ENCODE measurements at places on chromosomes 7 and 10. TPM values are rescaled to one million over a fixed set of nuclear protein-coding genes. Genes with fewer than 3 reads are reported as not detected.

POLR1F gene
- 12.2 TPM for polyA plus RNA-seq

DNA sequence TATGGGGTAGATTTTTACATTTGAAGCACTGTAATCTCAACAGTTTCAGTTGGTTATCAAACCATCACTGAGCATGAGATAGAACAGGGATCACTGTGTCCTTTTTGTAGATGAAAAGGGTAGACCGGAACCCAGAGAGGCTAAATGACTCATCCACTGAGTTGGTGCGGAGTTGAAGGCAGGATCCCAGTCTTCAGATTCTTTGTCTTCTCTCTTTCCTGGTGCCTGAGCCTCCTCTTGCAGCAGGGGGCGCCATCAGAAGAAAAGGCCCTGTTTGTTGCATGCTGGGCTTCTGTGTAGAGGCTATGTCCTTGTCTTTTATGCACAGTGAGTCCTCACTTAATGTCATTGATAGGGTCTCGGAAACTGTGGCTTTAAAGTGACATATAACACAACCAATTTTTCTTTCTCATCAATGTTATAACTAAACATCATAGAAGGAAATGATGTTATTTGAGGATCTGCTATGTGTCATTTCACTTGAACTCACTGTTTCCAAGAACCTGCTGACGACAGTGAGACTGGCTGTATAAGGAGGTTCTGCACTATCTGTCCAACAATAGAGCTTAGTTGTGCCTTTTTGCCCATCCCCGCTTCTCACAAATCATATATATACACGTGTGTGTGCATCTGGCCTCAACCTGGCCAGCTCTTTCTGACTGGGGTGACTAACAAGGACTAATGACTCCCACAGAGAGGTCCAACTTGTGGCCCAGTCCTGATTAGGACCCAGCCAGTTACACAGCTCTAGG is 14.3 kb downstream of the ZNF282 start:
- DNase-seq: no peak

- DNase-seq: no peak
Observed at GRCh38 chr7:103751311-103751880, 238.1 kb downstream of the RELN start.

DNA sequence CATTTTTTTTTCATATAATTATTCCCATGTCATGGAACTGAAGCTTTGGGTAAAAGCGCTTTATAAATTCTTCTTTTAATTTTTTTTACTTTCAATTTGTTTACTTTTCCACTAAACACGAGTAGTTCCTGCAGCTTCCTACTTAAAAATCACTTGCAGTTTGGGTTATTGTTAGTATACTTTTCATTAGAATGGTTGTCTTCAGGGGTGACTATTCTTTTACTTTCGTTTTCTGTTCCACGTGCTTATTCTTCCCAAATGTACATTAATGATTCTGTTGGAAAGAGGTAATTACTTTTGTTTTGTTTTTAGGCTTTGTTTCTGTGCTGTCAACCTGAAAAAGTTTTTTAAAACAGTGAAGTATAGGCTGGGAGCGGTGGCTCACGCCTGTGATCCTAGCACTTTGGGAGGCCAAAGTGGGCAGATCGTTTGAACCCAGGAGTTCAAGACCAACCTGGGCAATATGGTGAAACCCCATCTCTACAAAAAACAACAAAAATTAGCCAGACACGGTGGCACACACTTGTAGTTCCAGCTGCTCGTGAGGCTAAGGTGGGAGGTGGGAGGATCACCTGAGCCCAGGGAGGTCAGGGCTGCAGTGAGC is 5.2 kb upstream of the CFAP69 start:
- no peak for DNase-seq

GRCh38 chr10:122276611-122277208 is 5.6 kb downstream of the BTBD16 start:
- no peak for DNase-seq

DNA sequence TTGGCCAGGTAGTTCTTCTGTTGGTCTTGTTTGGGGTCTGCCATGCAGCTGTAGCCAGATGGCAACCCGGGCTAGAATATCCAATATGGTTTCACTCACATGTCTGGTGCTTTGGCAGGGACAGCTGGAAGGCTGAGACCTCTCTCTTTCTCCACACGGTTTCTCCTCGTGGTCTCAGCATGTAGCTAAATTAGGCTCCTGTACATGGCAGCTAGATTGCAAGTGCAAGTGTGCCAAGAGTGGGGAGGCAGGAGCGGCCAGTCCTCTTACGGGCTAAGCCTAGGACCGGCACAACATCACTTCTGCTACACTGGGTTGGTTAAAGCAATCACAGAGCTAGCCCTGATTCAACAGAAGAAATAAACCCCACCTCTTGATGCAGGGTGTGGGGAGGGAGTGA is 9.3 kb upstream of the PDE1C start:
- no peak for DNase-seq

- no peak for DNase-seq
Observed at GRCh38 chr7:70951271-70951962, 180.5 kb upstream of the GALNT17 start.

GRCh38 chr7:152312316-152312715 is 123.5 kb downstream of the KMT2C start:
- DNase-seq: no peak

DNA sequence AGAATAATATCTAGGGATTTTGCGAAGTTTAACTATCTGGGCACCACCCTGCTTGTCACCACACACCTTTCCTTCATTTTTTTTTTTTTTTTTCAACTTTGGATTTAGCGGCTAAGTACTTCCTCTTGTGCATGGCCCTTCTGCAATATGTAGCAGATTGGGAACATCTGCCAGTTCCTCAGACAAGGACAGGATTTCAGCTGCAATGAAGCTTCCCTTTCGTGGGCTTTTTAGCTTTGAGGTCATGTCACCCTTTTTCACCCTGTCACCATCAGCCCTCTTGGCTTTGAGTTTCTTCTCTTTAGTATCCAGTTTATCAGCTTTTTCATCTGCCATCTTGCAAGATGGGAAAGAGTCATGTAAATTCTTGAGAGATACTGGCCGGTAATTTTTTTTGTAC is 81.6 kb upstream of the ETV1 start:
- DNase-seq: no peak

DNA sequence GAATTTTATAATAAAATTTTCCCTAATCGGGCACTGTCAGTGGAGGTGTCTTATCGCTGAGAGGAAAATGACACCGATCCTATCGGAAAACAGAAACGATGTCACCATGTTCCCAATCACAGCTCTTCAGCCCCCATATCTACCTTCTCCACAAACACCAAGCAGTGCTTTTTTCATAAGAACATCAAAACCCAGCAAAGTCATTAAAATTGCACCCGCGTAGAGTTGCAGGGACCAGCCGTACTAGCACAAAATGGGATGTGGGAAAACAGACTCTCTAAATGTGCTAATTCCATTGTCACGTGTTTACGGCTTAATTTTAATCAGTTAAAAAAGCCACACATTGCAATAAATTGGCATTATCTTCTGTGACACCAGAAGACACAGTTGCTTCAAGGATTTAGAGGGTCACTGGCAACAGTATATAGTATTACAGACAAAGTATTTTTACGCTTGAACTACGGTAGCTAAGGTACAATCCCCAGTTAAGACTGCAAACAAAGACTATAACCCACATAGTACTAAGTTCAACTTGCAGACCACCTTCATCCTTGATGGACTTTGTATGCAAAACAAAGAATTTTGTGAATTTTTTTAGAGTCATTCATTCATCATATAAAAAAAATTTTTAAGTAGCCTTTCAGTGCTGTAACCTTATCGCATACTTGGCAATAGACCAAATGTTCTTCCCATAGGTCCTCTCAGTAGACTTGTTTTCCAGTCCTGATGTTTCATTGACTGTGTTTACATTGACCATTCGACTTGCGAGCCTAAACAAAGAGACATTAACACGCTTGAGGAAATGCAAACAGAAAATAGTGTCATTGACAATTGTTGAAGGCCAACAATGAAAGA is 116.0 kb downstream of the VTI1A start:
- no peak for DNase-seq

DNA sequence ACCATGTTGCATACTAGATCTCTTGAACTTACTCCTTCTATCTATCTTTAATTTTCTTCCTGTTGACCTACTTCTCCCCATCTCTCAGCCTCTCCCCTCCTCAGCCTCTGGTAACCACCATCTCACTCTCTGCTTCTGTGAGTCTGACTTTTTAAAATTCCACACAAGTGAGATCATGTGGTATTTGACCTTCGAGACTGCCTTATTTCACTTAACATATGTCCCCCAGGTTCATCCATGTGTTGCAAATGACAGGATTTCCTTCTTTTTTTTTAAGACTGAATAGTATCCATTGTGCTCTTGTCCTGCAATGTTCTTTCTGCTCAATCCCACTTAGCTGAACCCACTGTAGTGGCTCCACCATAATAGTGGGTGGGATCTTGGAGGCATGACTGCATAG is 51.4 kb upstream of the DNAJC1 start:
- no peak for DNase-seq

GRCh38 chr10:110501142-110501937 is 3.6 kb downstream of the DUSP5 start:
- peak; percentile 76 for DNase-seq

DNA sequence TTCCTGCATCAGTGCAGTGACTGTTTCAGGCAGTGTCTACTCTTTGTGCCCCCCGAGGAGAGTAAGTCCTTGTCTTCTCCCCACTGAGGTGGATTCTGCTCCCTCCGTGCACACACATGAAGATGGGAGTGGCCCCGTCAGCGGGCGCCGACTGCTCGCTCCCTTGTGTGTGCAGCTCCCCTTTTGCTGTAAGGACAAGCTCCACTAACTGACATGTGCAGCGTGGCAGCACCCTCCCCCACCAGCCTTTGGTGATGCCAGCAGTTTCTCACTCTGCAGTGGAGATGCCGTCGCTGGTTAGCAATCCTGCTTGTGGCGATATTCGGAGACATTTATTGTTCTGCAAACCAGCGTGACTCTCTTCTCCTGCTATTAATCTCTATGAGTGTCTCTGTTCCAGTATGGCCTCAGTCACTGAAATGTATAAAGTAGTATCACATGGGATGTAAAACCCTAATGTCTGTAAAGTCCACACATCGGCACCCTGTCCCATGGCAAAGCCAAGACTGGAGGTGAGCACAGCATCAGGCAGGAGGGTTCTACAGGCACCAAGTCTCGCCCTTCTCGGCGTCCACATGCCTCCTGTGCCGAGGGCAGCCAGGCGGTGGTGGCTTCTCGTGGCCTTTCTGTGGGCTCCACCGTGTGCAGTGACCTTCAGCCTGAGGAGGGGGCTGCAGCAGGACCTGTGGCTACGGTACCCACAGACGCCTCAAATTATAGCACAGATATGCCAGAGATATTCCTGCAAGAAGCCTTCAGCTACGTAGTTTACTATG is 202.7 kb downstream of the EBF3 start:
- DNase-seq: no peak

- DNase-seq: no peak
Observed at GRCh38 chr10:119541459-119542356, 811 bp downstream of the RGS10 start.

DNA sequence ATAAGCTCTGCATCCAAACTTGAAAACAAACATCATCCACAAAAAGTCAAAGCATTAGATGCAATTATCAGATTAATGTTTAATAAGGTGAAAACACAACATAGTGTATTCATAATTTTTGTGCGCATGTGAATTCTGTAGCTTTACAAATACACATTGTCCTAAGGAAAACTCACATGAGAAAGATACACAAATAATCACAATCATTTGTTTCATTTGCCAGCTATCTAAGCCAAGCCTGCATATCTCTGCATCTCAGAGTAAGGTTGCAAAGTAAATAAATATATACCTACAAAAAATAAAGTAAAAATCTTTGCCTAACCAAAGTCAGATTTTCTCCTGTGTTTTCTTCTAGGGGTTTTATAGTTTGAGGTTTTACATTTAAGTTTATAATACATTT is 57.4 kb downstream of the ADCY1 start:
- no peak for DNase-seq

DNA sequence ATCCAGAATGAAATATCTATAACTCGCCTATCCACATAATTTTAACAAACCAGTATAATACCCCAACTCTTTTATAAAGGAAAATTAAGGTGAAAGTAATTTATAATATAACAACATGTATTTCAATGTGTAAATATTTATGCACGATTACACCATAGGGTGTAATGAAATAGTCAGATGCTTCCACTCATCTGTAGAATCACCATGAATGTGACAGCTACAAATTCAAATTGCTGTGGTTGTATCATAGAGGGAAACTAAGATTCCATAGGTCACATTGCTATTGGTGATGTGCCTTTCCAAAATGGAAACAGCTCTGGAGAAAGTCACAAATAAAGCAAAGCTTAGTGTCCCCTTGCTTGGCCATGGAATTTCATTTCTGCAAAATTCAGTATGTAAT is 95.7 kb downstream of the CPED1 start:
- no peak for DNase-seq

- no peak for DNase-seq
Observed at GRCh38 chr7:149053384-149053783, 25.1 kb upstream of the PDIA4 start.

GRCh38 chr10:101266381-101267289 is 37.4 kb upstream of the LBX1 start:
- DNase-seq: no peak
